ENCODE measurements at places on chromosomes 2 and 18. TPM values are rescaled to one million over a fixed set of nuclear protein-coding genes. Genes with fewer than 3 reads are reported as not detected.

The TMEM169 gene
- 1.8 TPM for total RNA-seq

DNA sequence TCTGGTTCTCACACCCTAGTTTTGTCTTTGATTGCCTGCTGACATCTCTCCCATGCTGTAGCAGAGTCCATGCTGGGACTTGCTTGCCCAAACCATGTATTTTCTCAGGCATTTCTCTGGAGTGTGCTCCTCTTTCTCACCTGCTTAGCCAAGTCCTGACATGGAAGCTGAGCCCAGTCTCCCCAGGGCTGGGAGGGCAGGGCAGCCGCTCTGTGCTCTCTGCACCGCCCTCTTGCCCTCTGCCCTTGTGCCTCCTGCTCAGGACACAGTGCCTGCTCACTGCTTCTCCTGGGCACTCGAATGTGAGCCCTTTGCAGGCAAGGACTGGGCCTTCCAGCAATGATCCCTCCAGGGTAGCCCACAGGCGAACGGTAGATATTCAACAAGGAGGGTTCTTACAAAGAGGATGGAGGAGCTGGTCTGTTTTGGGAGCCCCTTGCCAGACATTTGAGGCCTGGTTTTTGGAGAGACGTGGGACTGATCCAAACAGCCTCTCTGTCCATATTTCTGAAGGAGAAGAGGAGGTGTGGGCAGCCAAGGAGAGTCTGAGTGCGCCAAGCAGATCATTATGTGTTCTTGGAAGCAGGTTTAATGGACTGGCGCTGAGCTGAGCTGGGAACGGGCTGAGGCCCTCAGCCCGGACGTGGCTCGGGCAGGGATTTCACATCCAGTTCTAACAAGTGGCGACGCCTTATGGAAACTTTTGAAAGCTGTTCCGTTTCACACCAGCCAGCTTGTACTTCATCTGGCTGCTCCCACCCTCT lies 4.0 kb downstream of the SLC14A2 start:
- no peak for DNase-seq

The MPPE1 gene
- total RNA-seq, result 22.4 TPM

GRCh38 chr2:26740890-26741302 lies 23.2 kb upstream of the SLC35F6 start:
- peak; percentile 52 for DNase-seq

DNA sequence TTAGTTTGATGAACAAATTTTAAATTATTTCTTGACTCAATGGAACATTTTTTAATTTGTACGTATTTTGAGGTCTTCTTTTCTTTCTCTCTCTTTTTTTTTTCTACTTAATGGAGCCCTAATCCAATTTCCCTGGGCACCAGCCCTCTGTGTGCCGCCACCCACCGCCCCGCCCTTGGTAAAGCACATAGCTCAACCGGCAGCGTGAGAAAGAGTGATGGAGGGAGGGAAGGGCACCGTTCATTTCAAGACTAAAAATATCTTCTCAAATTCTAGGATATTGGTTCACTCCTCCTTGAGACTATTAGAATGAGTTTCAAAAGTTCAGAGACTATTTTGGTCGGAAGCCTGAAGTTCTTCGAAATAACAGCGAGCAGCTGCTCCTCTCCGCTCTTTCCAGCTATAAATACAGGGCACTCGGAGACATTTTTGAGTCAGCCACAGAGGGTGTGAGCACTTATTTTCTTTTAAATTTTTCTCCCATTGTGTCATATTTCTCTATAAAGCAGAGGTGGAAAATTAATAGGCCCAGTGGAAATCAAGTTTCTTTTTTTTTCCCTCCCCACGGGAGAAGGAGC lies 731.7 kb upstream of the ID2 start:
- no peak for DNase-seq

DNA sequence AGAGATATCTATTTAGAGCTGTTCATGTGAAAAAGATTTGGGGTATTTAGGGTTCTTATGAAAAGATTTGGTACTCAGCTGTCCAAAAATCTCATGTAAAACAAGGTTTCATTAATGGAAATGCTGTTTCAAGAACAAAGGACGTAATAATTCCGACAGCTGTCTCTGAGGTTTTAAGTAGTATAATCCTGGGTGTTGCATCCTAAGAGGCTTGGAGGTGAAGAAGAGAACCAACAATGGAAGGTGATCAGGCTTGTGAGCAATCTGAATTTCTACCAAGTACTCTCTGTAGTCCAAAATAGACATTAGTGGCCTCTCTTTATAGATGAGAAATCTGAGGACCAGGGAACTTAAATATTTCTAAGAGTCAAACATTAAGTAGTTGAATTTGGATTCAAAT lies 205.1 kb downstream of the BABAM2 start:
- no peak for DNase-seq

DNA sequence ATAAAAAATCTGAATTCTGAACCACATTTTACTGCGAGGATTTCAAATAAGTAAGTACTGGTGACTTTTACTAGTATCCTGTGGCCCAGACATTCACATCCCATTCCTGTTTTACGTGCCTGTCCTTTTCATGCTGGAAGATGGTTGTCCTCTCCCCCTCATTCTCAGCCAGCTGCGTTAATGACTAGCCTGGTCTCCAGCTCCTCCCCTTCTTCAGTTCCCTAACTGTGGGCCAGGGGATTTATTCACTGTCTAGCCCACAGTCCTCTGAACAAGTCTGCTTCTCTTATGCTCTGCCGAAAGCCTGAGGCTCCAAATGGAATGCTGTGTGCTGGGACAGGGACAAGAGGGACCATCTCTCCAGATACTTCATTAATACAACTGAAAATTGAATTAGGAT lies 373.9 kb downstream of the PTPRM start:
- no peak for DNase-seq

The BMPR2 gene
- total RNA-seq, result 10.8 TPM

GRCh38 chr2:65549257-65549627 lies 116.8 kb upstream of the SPRED2 start:
- peak; percentile 57 for DNase-seq

The ANXA4 gene
- 24.8 TPM for total RNA-seq

- DNase-seq, result peak; percentile 99
Observed at GRCh38 chr2:113889471-113890252, at the start of gene ACTR3. ACTR3 (plus strand) TSS chr2:113890089; CDS start chr2:113890280, 191 bp downstream.

The CD8A gene
- 1.1 TPM for total RNA-seq

DNA sequence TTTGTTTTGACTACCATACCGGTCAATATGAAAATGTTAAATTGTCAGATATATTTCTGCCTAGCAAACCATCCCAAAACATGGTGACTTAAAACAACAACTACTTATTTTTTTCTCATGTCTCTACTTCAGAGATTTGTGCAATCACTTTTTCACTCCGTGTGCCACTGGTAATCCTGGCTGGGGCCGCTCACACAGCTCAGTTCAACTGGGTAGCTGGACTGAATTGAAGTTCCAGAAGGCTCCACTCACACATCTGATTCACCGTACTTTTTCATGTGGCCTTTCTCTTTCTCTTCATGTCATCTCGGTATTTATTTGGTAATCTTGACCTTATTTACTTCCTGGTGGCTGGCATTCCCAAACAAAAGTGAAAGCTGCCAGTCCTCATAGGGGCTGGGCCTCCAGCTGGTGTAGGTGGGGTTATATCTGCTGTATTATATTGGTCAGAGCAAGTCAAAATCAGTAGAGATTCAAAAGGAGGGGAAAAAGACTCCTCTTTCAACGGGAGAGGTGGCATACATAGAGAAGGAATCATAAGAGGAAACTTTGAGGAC lies 513.9 kb upstream of the NXPH2 start:
- no peak for DNase-seq

DNA sequence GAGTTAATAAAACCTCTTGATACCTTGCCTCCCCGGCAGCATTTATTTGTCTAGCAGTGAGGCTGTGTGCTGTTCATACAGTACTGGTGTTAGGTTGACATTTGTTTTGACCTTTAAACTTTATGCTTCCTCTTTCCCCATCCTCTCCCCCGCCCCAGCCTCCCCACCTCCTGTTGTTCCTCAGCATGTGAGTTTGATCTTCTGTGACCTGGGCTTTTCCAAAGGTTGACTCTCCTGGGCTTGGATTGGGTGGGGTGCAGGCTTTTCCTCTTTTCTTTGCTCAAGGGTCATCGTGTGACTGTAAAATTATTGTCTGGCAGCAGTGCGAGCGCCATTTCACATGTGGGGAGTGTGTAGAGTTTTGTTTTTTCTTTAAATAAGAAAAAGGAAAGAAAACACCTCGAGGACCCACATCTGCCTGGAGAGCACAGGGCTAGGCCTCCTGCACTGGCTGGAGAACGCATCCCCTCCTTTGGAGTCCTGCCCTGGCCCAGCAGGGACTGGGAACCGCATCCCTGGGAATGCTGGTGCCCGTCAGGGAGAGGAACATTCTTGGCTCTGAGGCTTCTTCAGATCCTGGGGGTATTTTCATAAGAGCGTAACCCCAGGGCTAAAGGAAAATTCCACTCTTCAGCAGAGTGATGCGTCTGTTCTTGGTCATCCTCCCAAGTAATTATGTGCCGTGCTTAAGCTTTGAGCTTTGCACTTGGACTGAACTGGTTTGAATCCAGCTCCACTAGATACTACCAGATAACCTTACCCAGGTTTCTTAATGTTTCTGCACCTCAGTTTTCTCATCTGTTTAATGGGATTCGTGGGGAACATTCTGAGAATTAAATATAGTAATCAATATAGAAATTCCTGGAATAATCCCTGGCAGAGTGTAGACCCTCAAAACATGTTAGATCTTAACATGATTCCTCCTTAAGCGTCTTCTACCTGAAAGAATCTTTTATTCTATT lies 91.5 kb downstream of the SETBP1 start:
- DNase-seq, result no peak

- DNase-seq, result no peak
Observed at GRCh38 chr2:238655198-238655860, 192.6 kb upstream of the TWIST2 start.

GRCh38 chr2:101337877-101338276 lies 29.4 kb upstream of the RNF149 start:
- no peak for DNase-seq

- no peak for DNase-seq
Observed at GRCh38 chr2:124339709-124340108, 314.6 kb downstream of the CNTNAP5 start.

GRCh38 chr18:59056706-59057492 lies 82.8 kb upstream of the SEC11C start:
- DNase-seq, result peak; percentile 90

GRCh38 chr18:34808389-34808788 lies 98.3 kb downstream of the DTNA start:
- DNase-seq, result no peak

GRCh38 chr2:236877972-236878371 lies 207.7 kb upstream of the COPS8 start:
- DNase-seq, result no peak

The EDAR gene
- 0.78 TPM for total RNA-seq

- no peak for DNase-seq
Observed at GRCh38 chr18:57081899-57082298, 65.0 kb upstream of the BOD1L2 start.

- DNase-seq, result peak; percentile 16
Observed at GRCh38 chr2:86584151-86584913, 21.1 kb upstream of the CHMP3 start.

DNA sequence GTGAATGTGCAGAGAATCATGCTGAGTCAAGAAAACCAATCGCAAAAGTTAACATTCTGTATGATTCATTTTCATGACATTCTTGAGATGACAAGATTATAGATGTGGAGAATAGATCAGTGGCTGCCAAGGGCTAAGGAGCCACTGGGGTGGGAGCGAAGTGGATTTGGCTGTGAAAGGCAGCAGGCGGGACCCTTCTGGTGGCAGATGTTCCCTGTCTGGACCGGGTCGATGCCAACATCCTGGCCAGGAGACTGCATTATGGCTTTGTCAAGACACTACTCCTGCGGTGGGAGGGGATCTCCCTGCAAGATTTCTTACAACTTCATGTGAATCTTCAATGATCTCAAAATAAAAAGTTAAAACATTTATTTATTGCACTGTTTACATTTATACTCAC lies 427.9 kb downstream of the GALR1 start:
- no peak for DNase-seq

GRCh38 chr2:71462056-71462605 lies 8.8 kb downstream of the DYSF start:
- no peak for DNase-seq

DNA sequence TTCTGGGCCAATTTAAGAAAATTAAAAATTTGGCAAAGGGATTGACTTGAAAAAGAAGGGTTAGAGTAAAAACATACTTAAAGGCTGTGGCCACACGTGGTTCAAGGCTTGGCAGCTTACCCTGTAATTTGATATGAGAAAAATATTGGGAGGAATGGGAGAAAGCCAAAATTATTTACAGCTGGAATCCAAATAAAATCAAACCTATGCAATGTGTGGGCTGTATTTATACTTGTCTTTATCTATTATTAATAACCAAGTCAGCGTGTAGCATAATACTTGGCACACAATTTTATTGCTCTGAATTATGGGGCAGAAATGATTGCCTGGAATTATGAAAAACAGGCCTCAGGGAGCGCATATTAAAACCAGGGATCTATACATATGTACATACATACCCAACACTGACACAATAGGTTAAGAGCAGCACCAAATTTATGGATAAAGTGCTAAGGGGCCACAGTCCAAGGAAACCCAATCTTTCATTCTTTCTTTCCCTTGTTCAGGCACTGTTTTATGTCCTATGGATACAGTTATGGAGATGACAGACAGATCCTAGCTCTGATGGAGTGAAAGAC lies 35.6 kb downstream of the FAM124B start:
- no peak for DNase-seq

The EVX2 gene
- total RNA-seq, result not detected

The TSPYL6 gene
- not detected for total RNA-seq
